M059J (cell line): ENCODE measurements at places on chromosomes 3 and 15. TPM values are rescaled to one million over a fixed set of nuclear protein-coding genes. Genes with fewer than 3 reads are reported as not detected.

The APOD gene
- total RNA-seq = not detected in 2 replicates

The TPRG1 gene
- total RNA-seq = 0.42 and 2.9 TPM in 2 replicates

DNA sequence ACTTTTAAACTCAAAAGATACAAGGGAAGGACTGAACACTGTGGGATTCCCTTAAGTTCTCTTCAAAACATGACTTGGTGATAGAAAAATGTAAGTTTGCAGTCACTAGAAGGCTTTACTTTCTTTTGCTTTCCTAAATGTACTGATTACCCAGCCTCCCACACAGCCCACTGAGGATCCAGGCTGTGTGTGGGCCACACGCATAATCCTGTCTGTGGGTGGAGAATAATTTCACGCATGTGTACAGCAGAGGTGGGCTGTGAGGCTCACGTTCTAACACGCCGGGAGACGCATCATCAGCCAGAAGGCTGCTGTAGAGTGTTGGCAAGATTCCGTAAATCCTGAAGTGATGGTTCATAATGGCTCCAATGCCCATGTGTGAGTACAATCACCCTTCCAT, 165.5 kb downstream of the CLSTN2 start:
- DNase-seq = no peak

GRCh38 chr3:27993051-27993450, 248.4 kb upstream of the CMC1 start:
- no peak for DNase-seq

DNA sequence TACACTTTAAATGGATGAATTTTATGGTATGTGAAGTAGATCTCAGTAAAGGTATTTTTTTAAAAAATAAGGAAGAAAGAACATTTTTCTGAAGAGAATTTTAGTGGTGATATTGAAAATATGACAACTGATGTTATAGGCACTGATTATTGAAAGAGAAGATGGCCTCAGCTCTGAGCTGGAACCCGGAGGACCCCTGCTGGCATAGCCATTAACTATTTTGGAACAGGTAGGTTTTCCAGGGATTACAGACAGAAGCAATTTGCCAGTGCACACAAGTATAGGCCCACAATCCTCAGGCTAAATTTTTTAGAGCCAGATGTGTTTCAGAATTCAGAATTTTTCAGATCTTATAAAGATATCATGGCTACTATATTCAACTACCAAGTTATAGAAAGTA, 315.9 kb upstream of the GPR149 start:
- no peak for DNase-seq

The TRIM42 gene
- total RNA-seq = not detected in 2 replicates

DNA sequence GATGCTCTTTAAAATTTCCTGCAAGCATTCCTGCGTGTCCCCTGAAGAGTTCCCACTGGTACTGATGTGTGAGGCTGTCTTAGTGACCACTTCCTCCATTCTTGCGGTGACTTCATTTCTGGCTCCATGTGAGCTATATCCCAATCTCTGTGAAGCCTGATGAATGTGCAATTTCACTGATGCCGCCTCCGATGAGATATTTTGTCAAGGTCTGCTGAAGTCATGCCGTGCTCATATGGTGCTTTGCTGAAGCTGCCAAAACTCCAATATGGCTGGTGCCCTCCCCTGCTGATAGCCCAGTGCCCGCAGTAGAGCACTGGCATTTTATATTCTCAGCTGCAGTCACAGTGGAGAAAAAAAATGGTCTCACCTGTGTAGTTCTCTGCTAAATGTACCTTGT, 271.5 kb downstream of the EFHB start:
- DNase-seq = no peak

GRCh38 chr3:132315851-132316250, 1.4 kb upstream of the ACP3 start:
- no peak for DNase-seq

GRCh38 chr3:146594843-146595482, 10.2 kb downstream of the PLSCR5 start:
- peak; percentile 30 for DNase-seq

DNA sequence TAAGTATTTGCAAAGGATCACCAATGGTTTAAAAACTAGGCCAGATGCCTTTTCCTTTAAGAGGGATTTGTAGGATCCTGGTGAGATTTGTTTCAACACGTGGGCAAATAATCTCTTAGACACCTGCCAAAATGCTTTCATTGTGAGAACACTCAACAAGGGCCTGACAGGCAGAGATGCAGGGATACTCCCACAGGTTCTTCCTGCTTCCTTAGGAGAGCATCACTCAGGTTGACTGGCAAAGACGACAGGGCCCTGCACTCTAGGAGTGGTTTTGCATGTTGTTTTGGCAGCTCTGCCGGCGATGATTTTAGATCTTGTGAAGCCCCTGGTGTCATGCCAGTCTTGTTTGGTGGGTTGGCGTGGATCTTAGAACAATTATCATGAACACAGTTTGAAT, 184.5 kb downstream of the NR1D2 start:
- DNase-seq = no peak

- DNase-seq = no peak
Measured at GRCh38 chr15:29968895-29969561, 113.7 kb upstream of the GOLGA8J start.

The CCRL2 gene
- total RNA-seq = 0.27 and 1.0 TPM in 2 replicates

DNA sequence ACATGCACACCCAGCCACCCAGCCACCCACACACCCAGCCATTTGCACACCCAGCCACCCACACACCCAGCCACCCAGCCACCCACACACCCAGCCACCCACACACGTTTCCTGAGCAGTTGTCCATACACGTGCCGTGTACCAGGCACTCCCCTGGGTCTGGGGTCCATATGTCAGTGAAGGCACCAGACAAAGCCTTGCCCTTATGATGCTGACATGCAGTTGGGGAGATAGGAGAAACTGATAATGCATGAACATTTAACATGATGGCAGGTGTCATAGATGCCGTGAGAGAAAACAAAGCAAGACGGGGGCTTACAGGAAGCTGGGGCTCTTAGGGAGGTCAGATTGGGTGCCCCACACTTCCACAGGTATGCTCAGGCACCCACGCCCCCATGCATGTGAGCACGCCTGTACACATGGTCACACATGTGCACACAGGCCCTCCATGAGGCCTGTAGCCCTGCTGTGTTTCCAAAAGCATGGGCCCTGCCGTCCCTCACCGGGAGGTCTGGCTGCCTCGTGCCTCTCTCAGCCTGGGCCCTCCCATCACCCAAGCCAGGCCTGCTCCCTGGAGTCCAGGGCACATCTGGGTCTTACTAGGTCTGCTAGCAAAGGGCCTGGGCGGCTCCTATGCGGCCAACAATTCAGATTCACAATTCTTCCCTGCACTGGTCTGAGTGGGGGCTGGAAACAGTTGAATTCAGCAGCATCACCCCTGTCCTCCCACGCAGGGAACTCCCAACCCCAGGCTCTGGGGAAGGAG, 3.6 kb upstream of the DNAJB8 start:
- DNase-seq = no peak

- DNase-seq = peak; percentile 98
Measured at GRCh38 chr3:99776516-99777209, 41.0 kb upstream of the CMSS1 start.

- DNase-seq = no peak
Measured at GRCh38 chr3:184512621-184513020, 49.0 kb upstream of the EPHB3 start.

The ATP13A4 gene
- 0.10 TPM in 1 of 2 replicates, not detected in the other for total RNA-seq

DNA sequence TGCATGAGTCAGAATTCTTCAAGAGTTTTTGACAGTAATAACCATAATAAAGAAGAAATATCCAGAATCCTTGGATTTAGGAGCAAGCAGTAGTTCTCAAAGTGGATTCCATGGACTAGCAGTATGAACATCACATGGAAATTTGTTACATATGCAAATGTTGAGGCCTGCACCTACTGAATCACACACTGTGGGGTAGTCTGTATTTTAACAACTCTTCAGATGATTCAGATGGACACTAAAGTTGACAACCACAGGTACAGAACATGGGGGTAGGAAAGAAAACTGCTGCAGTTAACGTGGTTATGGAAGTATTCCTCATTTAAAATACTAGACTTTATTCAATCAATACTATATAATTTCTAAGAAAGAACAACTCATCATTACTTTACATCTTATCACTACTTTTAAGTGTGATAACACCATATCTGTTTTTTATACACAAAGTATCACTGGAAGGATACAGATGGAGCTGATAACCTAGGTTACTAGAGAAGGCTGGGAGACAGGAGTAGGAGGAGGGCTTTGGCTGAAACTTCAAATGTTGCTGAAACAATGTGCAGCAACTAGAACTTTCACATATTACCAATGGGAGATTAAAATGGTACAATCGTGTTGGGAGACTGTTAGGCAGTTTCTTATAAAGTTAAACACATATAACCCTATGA, 11.7 kb downstream of the NEDD4 start:
- no peak for DNase-seq

DNA sequence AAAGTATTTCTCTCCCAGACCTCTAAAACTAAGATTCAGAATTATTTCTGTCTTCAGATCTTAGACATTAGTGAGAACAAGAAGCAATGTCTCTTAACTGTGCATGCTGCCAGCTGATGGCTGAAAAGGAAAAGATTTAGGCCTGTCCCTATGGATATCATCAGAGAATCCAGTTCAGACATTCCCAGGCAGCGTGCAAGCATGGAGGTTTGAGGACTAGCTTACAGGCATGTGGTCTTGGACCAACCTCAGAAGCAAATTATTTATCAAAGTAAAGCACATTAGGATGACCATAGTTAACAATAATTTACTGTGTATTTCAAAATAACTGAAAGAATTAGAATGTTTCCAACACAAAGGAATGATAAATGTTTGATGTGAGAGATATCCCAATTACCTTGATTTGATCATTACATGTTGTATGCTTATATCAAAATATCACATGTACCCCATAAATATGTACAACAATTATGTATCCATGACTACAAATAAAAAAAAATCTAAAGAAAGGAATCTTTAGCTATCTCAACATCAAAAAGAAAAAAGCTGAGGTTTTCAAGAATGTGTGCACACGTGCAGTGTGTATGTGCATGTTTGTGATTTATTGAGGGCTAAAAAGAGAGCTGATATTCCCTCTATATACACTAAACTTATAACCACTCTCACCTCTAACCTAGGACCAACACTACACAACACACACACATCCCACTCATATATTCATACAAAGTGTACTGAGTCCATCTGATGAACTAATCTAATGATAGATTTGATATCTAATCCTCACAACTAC, 108.9 kb upstream of the THBS1 start:
- DNase-seq = no peak

- peak; percentile 60 for DNase-seq
Measured at GRCh38 chr3:87069971-87070370, 79.0 kb upstream of the VGLL3 start.

The FRMD4B gene
- total RNA-seq = 0.07 and 0.25 TPM in 2 replicates

DNA sequence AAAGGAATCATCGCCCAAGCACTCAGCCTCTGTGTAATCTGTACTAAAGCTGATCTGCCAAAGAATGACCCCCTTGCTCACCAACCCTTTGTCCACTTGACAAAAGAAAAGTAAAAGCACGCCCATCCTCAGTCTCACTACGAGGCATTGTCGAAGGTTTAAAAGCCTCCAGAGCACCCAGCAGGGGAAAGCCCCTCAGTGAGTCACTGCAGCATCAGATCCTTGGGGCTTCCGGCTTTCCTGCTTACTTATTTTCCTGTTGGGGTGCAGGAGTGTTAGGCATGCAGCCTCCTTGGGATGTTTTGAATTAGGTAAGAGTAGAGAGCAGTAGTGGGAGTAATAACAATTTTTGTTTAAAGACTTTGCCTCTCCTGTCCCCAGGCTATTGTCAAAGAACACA, 216.1 kb downstream of the MTHFS start:
- peak; percentile 88 for DNase-seq

GRCh38 chr15:58641660-58642059, 107.8 kb downstream of the ADAM10 start:
- DNase-seq = no peak

GRCh38 chr3:10552631-10552943, 47.2 kb upstream of the ATP2B2 start:
- peak; percentile 15 for DNase-seq

DNA sequence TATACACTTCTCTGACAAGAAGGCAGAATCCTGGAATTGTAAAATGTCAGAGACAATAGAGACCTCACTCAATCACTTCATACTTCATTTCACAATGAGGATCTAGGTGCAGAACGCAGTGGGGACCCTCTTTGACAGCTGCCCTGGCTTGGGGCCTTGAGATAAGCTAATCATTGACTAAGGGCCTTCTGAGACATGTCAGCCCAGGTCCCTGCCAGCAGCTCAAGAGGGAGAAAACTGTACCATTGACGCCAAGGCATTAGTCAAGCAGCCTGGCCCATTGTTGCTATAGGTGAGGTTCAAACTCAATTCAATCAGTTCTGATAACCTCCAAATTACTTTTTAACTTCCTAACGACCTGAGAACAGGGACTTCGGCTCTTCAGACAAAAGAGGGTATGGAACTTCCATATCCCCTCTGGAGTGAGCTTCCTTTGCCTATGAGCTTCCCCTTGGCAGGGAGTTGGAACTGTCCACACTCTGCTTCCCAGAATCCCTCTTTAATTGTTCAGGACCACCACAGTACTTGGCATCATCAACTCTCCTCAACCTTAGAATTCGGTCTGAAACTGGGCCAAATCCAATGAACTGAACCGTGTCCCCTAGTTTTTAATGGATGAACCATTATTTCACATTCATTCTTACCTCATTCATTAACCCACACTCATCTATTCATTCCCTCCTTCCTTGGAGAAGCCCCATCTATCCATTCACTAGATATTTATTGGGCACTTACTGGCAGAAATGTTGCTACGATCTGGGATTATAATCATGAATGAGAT, 1.5 kb upstream of the CYP8B1 start:
- DNase-seq = no peak

DNA sequence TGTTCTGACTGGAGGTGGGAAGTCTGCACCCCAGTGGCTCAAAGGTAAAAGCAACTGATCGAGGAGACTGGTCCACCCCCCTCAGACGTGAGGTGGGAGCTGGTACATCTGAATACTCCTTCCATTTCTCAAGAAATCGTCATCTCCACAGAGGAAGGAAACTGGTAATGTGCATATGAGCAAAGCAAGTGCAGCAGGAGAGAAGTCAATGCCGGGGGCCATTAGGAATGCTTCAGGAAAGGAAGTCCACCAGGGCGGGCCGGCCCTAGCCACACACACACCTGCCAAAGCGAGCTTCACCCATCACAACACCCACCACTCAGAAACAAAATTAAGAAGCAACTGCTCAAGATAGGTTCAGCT, 8.5 kb downstream of the TBC1D2B start:
- no peak for DNase-seq

- DNase-seq = no peak
Measured at GRCh38 chr15:49697121-49697520, 76.3 kb downstream of the DTWD1 start.

GRCh38 chr3:18047052-18047451, 304.6 kb upstream of the TBC1D5 start:
- peak; percentile 9 for DNase-seq

- no peak for DNase-seq
Measured at GRCh38 chr3:52415800-52416199, 29.1 kb downstream of the SEMA3G start.

The ISG20 gene
- 30.5 and 37.6 TPM in 2 replicates for total RNA-seq

The CNBP gene
- 375 and 380 TPM in 2 replicates for total RNA-seq

DNA sequence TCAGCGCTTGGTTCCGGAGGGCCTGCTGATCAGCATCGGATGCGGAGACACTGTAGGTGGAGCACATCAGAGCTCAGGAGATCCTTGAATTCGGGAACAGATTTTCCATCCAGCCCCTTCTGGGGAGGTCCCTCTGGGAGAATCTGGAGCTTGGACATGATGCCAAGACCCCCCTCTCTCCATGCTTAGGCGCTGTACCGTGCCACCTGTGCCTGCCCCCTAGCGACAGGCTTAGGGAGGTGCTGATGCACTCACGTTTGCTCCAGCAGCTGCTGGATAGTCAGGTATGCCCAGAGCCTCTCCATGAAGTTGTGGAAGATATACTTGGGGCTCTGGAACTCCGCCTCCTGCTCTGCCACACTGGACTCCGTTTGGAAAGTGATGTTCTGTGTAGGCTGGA, 9.7 kb downstream of the ITIH4 start:
- no peak for DNase-seq
